ENCODE measurements at places on chromosomes 12 and 14.
A peak's percentile ranks its signal among the peaks of the same experiment; 100 is the strongest.

DNA sequence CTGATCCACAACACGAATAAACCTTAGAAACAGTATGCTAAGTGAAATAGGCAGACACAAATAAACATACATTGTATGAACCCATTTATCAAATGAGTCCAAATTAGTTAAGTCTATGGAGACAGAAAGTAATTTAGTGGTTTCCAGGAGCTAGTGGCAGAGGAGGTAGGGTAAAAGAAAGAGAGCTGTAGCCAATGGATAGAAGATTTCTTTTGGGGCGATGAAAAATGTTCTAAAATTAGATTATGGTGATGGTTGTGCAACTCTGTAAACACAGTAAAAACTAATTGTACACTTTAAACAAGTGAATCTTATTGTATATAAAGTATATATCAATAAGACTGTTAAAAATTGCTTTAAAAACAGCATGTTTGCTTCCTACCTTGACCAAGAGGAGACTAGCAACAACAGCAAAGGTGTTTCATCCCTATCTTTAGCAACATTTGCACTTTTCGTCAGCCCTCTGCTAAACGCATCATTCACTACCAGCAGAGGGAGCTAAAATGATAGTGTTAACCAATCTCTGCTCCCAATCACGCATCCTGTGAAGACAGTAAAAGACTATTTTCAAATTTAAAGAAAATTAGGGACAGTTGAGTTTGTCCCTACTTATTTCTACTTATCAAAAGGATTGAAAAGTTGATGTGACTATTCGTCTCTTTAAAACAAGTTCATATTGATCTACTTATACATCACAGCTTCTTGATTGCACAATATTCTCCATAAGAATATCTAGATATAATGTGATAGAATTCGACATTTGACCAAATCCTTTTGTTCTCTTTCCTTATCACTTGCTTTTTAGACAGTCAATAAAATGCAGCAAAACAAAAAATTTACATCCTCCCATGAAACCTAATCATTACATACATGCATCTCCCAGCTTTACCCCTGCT, 24.0 kb upstream of the LGR5 start:
- peak; percentile 70 for DNase-seq

DNA sequence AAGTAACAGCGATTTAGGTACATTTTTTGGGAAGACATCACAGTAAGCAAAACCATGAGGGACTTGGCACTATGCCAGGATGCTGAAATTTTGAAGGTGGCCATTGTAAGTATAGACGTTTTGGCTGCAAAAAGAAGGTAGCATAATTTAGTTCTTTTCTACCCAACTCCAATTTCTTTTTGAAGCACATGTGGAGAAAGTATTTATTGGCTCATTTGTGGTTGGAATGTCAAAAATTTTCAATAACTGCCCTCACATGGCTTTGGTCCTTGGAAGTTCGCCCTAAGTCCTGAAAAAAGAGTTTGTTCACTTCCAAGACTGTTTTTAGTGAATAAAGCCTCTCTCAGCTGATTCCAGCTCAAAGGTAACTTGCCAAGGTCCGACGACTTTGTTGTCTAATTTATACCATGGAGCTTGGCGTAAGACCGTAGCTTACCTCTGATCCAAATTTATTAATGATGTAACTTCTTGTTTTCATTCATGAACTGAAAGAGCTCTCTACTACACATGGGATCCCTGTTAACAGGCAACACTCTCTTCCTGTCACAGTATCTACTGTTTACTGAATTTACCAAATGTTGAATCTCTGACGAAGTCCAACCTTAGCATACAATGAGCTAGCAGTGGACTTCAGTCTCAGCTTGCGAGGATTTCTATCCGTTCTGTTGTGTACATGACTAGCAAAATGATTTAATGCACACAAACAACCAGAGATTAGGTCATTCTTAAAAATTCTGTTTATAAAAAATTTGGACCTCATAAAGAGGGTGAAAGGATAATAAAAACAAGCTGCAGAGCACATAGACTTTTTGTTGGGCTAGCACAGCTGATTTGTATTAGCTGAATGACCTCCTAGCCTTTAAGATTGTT, 49.0 kb downstream of the MSRB3 start:
- peak; percentile 51 for DNase-seq

- DNase-seq = peak; percentile 51
Observed at GRCh38 chr14:100129161-100129589, 30.3 kb downstream of the DEGS2 start.

DNA sequence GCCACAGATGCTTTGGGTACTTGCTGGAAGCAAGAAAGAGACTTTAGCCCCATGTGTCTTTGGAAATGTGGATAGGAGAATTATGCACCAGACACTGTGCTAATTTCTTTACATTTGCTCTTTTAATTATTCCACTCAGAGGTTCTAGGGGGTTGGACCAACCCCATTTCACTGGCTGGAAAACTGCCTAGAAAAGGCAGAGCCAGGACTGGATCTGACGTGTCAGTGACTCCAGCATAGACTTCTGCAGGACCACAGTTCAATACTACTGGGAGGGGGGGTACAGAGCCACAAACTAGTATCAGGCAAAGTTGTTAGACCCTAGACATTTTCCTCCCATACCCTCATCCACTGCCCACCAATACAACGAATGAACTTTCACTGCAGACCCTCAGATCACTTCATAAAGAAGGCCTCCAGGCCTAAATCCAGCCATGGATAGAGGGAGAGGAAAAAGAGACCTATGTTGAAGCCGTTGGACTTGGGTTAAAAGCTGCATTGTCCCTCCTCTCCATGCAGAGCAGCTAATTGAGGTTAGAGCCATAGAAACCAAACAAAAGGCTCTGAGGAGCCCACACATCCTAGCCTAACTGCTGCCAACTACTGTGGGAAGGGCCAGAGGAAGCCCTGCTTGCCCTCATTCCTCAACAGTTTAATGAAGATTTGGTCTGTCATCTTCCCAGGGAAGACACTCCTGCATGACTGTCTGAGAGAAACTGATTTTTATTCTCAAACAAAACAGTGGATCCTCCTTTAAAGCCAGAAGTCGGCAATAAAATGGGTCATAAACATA, 68.7 kb downstream of the STON2 start:
- no peak for DNase-seq

DNA sequence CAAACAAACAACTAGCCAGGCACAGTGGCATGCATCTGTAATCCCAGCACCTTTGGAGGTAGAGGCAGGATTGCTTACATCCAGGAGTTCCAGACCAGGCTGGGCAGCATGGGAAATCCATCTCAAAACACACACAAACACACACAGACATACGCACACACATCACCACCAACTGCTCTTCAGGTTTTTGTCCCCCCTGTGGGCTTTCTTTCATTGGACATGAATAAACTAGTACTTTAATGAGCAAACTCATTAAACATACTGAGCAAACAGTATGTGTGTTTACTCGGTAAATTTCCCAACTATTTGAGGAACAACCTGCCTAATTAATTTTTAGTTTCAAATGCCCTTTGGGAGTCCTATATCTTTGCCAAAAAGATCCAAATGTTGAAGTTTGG, 10.1 kb upstream of the RASSF3 start:
- no peak for DNase-seq

- DNase-seq = no peak
Observed at GRCh38 chr14:71905031-71905430, 27.2 kb upstream of the RGS6 start.

DNA sequence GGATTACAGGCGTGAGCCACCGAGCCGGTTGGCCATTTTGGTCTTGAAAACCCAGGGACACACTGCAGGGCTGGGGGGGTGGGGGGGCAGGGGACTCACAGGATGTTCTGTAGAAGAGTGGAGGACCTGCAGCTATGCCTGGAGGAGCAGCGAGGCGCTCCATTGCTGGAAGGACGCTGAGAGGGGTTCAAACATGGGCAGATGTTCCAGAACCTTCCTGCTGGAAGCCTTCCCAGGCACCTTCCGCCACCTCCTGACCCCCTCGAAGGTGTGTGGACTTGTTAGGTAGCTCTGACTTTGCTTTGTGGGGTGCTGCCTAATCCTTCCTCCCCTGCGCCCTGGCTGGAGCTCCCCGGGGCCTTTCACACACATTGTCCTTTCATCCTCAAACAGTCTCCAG, 19.6 kb upstream of the PPP1R13B start:
- no peak for DNase-seq

DNA sequence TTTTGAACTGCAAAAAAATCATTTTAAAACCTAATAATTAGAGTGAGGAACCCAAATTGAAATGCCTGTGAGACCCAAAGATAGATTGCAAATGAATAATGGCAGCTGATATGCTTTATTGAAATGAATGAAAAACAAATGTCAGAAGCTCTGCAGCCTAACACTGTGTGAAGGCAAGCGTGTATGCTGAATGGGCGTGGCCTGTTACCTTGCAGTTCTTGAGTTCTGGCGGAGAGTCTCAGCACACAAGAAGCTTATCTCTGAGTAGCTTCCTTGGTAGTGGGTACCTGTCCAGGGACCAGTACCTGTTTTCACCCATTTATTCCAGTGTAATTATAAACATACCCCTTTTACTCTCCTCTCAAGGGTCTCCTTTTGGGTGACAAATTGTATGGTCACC, 341.2 kb downstream of the NPAS3 start:
- no peak for DNase-seq

Measured in fibroblast of pulmonary artery (primary cell).